ENCODE measurements at places on chromosomes 2 and 18.

DNA sequence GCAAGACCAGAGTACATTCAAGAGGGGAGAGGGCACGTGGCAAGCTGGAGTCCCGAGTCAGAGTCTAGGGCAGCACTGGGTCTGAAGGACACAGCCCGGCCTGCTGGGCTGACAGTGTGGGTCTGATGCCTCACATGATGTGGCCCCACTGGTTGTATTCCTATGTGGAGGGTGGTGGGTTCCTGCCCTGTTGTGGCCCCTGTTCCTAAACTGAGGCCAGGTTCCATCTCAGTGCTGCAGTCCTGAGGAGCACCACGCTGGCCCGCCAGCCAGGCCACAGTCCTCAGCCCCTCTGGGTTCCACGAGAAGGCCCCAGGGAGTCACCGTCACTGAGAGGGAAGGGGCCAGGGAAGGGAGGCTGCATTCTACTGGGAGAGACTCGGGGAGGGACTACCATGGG lies 13.3 kb downstream of the TMEM127 start:
- no peak for DNase-seq

DNA sequence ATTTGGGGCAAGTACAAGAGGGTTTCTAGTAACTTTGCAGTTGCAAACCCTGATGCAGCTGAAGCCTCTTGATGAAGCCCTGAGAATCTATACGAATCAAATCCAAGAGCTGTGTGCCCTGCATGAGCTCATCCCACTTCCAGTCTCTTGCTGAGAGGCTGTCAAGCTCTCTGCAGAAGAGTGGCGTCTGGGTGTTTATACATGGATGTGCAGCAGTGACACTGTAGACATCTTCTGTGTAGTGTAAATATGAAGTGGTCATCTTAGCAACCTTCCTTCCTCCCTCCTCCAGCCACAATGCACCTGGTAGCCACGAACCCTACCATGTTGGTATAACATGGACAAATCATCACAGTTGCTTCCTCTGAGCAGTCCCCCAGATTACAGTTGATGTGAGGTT lies 18.4 kb upstream of the KIAA2012 start:
- no peak for DNase-seq

GRCh38 chr18:79200546-79201268 lies 131.5 kb downstream of the ATP9B start:
- no peak for DNase-seq

GRCh38 chr2:61249521-61250071 lies 87.6 kb downstream of the C2orf74 start:
- no peak for DNase-seq

GRCh38 chr18:22314420-22314819 lies 103.3 kb downstream of the CTAGE1 start:
- no peak for DNase-seq

- DNase-seq, result no peak
Observed at GRCh38 chr2:33605056-33605455, 6.0 kb upstream of the FAM98A start.

DNA sequence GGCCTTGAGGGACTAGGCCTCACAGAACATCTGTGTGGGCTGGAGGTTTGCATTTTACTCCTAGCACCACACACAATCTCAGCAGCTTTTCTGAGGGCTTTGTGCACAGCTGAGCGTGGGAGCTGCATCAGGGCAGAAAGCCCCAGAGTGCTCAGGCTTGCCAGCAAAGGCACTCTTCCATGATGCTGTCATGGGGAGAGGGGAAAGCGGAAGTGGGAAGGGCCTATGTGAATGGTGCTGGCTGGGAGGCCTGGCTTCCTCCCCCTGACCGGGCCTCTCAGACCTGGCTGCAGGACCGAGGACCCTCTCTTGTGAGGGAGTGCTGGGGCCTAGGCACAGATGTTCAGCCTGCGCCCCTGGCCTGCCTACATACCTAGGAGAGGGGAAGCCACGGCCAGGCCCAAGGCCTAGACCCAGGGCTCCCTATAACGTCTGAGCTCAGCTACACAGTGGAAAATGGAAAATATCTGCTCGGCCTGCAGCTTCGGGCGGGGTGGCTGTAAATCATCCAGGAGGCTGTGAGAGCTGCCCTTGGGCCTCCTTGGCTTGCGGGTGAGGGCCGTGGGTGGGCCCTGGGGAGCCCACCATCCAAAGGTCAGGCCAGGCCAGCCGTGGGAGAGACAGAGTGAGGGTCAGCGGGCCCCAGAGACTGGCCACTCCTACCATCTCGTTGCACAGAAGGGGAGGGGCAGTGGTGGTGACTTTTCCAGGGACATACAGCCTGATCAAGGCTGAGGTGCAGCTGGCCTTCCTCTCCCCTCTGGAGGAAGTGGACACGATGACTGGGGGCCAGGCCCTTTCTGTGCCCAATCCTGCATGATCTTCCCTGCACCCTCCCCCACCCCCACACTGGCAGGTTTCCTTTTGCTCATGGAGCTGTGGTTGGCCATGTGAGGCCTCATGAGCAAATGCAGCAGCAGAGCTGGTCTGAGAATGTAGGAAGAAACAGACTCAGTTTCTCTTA lies 22.8 kb downstream of the GLI2 start:
- no peak for DNase-seq

DNA sequence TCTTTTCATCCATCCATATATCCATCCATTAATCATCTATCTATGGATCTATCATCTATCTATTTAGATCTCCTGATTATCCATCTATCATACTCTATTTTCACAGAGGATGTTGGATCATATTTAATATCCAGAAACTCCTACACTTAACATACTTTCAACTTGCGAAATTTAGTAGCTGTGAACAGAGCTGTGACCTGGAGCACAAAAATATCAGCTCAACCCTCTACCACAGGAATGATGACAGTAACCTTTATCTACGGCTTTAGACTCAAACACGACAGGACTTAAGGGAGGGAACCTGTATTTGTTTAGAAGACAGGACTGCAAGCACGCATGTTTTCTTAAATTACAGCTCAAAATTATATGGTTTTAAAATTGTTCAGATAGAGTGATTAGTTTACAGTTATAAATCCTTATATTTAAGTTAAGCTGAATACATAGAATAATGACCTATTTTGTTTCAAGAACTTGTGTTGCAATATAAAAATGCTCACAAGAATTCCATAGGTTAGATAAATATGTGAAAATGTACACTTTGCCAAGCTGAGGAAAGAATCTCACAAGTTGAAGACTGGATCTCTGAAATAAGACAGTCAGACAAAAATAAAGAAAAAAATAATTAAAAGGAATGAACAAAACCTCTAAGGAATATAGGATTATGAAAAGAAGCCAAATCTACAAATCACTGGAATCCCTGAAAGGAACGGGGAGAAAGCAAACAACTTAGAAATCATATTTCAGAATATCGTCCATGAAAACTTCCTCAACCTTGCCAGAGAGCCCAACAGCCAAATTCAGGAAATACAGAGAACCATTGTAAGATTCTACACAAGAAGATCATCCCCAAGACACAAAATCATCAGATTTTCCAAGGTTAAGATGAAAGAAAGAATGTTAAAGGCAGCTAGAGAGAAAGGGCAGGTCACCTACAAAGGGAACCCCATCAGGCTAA lies 142.0 kb downstream of the COL6A3 start:
- DNase-seq, result no peak

DNA sequence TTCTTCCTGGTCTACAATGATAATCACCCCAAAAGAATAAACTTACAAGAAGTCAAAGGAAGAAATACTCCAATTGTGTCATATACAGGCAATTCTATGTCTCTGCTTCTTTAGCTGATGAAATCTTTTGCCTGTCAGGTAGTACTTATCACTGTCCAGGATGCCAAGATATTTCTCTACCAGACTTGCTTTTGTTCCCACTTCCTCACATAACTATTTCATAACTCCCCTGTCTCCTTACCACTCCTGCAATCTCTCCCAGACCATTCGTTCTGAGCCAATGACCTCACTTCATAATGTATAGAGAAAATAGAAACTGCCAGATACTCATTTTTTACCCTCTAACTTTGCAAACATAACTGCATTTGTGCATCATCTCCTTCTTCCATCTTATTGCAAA lies 39.1 kb downstream of the HNMT start:
- no peak for DNase-seq

GRCh38 chr2:42335514-42336104 lies 25.4 kb downstream of the COX7A2L start:
- DNase-seq, result no peak

DNA sequence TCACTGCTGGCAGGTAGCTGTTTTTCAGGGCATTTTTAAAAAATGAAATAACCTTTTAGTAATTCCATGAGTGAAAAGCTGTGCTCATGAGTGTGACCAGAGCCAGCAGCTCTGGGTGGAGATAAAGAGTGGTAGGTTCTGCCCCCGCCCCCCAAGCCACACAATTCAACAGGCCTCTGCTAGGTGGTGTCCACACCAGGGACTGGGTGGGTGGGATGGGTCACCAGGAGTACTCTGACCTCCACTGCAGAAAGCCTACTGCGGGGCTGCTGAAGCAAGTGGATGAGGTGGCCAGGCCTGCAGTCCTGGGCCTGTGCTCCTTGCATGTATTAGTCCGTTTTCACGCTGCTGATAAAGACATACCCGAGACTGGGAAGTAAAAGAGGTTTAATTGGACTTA lies 15.3 kb downstream of the PARD6G start:
- no peak for DNase-seq

- DNase-seq, result no peak
Observed at GRCh38 chr18:24482821-24483220, 22.4 kb downstream of the HRH4 start.

- DNase-seq, result peak; percentile 71
Observed at GRCh38 chr2:200944467-200945394, 18.7 kb downstream of the ORC2 start.

GRCh38 chr2:37639631-37640030 lies 31.8 kb downstream of the CDC42EP3 start:
- no peak for DNase-seq

- DNase-seq, result no peak
Observed at GRCh38 chr2:85401844-85402243, 8.3 kb downstream of the CAPG start.

DNA sequence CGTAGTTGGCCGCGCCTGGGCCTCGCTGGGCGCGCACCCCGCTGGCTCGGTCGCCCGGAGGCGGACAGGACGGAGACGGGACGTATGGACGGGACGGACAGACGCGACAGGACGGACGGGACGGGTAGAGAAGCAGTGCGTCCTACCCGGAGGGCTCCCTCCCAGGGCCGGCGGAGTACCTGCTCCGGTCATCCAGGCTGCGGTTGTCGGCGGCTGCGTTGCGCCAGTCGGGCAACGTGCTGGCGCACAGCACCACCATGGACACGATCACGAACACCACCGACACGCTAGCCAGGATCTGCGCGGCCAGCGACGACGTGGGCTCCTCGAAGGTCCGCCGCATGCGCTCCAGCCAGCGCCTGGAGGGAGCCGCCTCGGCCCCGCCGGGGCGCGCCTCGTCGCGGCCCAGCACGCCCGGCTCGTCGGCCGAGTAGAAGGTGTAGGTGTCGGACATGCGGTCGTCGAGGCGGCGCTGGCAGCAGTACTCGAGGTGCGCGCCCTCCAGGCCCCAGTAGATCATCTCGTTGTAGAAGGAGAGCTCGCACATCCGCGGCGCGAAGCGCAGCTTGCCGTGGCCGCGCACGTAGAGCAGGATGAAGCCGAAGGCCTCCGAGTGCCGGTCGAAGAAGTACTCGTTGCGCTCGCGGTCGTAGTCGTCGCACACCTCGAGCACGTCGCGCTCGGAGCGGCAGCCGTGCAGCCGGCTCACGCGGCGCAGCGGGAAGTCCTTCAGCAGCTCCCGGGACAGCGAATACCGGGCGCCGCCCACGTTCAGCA lies 903 bp downstream of the KCNG3 start:
- peak; percentile 68 for DNase-seq

- DNase-seq, result peak; percentile 98
Observed at GRCh38 chr2:70248181-70248847, at the start of gene TIA1. Gene TIA1 (minus strand): TSS chr2:70248628. CDS start chr2:70248430, 198 bp downstream.

DNA sequence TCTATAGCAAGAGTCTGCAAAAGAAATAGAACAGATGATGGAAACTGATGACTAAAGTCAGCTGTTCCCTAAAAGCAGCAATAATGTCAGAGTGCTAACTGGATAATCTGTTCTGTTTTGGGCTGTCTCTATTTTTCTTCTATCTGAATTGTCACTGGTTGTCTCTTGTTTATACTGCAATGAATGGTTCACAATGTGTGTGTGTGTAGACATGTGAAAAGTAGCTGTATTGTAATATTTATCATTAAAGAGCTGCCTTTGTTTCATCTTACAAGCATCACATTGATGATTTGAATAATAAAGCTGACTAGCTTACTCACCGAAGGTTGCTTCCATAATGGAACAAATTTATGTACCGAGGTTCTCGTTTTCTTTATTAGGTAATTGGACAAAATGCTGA lies 456.0 kb upstream of the ZEB2 start:
- DNase-seq, result no peak

- no peak for DNase-seq
Observed at GRCh38 chr18:58102018-58102417, 58.0 kb downstream of the NEDD4L start.

DNA sequence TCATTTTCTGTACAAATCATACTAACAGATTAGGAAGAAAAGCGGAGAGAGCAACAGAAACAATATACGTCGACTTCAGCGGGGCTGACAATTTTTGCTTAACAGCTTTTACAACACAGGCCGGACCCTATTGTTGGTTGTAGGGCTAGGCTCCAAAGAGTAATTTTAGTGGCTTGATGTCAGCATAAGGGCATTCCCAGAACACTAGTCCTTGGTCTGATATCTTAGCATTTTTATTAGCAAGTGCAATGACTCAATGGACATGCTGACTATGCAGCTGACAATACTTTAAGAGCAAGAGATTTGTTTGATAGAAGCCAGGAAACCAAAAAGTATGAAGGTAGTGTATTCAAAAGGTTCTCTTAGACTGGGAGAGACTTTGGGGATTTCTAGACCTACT lies 209.9 kb downstream of the LNPK start:
- no peak for DNase-seq

DNA sequence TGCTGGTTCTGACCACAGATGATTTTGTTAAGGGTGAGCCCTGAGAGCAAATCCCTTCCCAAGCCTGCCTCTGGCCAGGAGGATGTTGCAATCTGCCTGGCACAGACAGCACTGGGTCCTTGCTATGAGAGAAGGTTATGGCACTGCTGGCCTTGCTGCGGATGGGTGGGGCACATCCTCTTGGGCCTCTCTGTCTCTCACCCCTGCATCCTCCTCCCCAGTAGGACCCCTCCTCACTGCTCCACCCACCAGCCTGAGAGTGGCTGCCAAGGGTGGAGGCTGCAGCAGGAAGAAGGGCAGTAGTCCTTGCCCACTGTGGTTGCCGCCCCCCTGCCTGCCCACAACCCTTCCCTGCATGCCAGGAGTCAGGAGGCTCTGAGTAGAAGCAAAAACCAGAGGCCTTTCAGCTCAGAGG lies 180.9 kb downstream of the ZBTB7C start:
- DNase-seq, result no peak

DNA sequence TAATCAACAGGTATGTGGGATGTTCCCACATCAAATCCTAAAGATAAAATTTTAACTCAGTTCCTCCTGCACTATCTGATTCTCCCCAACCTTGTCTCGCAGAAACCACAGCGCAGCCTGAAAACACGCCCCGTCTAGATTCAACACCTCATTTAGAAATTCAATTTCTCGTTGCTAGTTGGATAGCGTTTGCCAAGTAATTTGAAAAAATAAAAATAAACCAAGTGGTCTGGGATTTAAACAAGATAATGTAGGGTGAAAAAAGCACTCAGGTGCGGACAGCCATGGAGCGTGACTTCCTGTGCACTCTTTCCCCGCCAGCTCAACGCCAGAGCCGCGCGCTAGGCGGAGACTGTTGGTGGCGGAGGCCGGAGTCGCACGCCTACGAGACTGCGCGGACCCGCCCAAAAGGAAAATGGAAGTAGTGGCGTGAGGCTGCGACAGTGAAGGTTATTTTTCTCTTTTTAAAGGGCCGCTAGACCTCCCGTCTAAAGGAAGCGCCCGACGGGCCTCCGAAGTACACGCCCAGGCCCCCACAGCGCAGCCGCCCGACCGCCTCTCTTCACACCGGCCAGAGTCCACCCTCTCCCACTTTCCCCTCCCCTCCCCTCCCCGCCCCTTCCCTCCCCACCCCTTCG lies 615 bp upstream of the CCNT2 start:
- peak; percentile 92 for DNase-seq
